KBM-7 (cell line): ENCODE measurements at places on chromosomes 3 and 15.

DNA sequence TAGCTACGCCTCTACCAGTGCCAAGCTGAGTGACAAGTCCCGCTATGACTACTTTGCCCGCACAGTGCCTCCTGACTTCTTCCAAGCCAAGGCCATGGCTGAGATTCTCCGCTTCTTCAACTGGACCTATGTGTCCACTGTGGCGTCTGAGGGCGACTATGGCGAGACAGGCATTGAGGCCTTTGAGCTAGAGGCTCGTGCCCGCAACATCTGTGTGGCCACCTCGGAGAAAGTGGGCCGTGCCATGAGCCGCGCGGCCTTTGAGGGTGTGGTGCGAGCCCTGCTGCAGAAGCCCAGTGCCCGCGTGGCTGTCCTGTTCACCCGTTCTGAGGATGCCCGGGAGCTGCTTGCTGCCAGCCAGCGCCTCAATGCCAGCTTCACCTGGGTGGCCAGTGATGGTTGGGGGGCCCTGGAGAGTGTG, 5.7 kb downstream of the GRM2 start:
- DNase-seq = no peak

DNA sequence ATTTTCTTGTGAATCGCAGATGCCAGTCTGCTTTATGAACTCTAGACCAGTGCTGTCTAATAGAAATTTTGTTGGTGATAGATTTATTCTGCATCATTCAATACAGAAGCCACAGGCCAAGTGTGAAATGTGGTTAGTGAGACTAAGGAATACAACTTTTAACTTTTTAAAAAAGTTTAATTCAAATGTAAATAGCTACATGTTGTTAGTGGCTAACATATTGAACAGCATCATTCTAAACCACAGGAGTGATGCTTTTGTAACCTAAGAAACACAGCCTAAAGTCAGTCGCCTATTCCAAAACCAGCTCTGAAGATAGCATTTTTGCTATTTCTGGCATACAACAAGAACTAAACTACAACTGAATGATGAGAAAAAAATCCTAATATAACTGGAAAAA, 164.8 kb upstream of the CBLB start:
- DNase-seq = no peak

GRCh38 chr3:77449459-77450350, 409.8 kb downstream of the ROBO2 start:
- no peak for DNase-seq

DNA sequence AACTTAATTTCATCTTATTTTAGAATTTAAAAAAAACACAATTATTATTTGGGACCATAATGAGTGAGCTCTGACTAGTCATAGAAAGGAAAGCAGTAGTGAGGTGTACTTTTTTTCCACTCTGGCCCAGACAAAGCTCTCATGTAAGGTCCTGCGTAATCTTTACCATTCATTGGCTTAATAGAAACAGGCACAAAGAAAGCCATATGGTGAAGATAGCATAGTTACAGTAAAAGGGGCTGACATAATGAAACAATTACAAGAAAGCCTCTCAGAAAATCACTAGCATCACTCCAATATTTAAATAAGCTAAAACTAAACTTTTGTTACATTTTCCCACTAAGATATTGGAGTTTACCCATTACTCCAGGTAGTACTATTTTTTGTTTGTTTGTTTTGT, 384.6 kb upstream of the ALCAM start:
- no peak for DNase-seq

GRCh38 chr3:46867550-46867898, 4.3 kb upstream of the MYL3 start:
- no peak for DNase-seq

DNA sequence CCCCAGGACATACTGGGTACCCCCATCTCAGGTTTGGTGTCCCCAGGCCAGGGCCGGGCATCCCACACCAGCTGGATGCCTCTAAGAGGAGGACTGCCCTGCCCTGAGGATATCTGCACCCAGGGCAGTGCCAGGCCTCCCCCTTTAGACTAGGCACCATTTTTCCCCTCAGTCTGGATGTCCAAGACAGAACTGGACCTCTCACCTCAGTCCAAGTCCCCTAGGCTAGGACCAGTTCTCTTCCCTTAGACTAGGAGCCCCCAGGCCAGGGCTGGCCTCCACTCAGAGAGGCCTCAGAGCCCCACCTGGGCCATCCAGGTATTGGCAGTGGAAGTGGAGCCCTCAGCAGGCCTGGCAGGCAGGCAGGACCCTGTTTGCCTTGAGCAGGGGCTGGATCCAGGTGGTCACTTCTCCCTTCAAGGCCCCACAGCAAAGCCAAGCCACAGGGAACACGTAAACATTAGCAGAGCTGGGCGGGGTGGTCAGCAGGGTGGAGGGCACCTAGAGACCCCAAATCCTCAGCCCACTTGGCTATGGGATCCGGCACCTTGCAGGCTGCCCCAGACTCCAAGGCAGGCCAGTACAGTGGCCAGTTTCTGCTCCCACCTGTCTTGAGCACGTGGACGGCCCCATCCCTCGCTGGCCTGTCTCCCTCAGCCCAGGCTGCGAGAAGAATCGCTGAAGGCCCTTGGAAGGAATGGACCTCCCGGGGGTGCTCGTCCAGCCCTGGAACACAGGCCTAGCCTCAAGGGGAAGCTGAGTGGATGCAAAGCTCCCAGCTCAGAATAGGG, 28.3 kb downstream of the PTH1R start:
- DNase-seq = no peak

GRCh38 chr3:161413855-161414210, 42.5 kb upstream of the SPTSSB start:
- DNase-seq = no peak

DNA sequence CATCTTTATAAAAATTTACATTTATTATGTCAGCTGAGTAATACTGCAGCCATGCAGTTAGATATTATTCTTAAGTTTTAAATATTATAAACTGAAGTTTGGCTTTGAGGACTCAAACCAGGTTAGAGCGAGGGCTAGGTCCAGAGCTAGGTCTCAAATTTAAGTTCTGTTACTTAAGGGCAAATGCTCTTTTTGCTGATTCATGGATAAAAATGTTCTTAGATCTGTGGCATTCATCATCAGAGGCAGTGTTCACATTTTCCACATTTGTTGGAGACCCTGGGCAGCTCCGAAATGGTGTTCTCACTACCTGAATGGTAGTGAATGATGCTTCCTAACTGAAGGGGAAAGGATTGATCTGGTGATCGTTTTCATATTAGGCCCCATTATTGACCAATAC, 121.4 kb upstream of the MB21D2 start:
- no peak for DNase-seq

GRCh38 chr3:95934181-95934580, 880.2 kb upstream of the EPHA6 start:
- no peak for DNase-seq

GRCh38 chr15:36696196-36696595, 116.8 kb downstream of the CDIN1 start:
- DNase-seq = no peak

GRCh38 chr3:73419179-73419803, 205.4 kb downstream of the PDZRN3 start:
- no peak for DNase-seq

- no peak for DNase-seq
These were observed 16.1 kb upstream of the TMEM115 start for GRCh38 chr3:50375258-50375931.

- DNase-seq = no peak
These were observed 4.9 kb upstream of the FAM131A start for GRCh38 chr3:184332370-184333090.

DNA sequence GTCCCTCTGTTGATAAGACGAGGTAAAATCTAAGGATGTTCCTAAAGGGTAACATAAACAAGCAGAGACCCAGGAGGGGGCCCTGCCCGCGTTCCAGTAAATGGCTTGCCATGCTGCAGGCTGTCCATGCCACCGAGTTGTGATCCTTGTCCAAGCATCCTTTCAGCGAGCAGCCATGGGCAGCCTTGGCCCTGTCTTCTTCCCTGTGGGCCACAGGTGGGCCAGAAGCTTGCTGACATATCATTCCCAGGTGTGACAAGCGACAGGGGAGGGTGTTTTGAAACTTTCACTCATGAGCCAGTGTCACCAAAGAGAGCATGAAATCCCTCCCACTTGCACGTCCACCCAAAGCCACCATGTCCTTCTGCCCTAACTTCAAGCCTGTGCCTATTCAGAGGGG, 53.7 kb downstream of the PCSK6 start:
- DNase-seq = no peak

- no peak for DNase-seq
These were observed 646.6 kb downstream of the TUSC7 start for GRCh38 chr3:117356091-117356705.

DNA sequence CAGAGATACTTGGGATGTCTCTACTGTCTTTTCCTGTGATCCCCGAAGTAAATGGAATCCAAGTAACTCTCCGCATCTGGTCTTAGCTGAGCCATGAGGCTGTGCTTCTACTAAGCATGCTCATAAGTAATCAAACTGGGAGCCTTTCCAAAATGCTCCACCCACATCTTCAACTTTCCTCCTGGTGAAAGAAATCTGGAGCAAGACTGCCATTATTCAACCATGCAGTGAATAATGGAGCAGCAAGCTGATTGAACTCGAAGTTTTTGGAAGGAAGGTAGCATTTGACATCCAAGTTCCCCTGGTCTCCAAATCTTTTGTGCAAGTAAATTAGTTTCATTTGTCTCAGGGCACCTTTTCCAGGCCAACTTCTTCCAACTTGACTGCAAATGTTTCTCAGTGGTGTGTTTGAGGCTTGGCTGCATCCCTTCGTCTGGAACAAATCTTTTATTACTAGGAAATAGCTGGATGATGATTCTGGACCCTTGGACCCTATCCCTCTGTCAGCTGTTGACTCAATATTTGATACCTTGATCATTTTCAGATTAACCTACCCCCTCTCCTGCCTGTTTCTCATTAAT, 19.4 kb downstream of the GXYLT2 start:
- no peak for DNase-seq

- no peak for DNase-seq
These were observed 142.4 kb downstream of the EPHB1 start for GRCh38 chr3:134937256-134938028.

GRCh38 chr3:141326123-141326522, 42.2 kb upstream of the ZBTB38 start:
- DNase-seq = no peak

GRCh38 chr15:40043927-40044716, 5.1 kb upstream of the SRP14 start:
- DNase-seq = no peak

GRCh38 chr15:51758645-51759044, 7.2 kb downstream of the TMOD2 start:
- no peak for DNase-seq
